ENCODE measurements at places on chromosomes 13 and 19. TPM values are rescaled to one million over a fixed set of nuclear protein-coding genes. Genes with fewer than 3 reads are reported as not detected.

GRCh38 chr19:15283141-15283883 is 49.0 kb downstream of the BRD4 start:
- peak overlapping the region; percentile 50 for H3K27ac ChIP-seq
- H3K36me3 ChIP-seq, result no peaks in the 10 kb centered on the region
- H3K4me1 ChIP-seq, result peaks cover 78% of the 10 kb centered on the region
- H3K27me3 ChIP-seq, result no peaks in the 10 kb centered on the region

GRCh38 chr13:85508683-85509329 is 290.4 kb downstream of the SLITRK6 start:
- H3K27ac ChIP-seq, result no peak overlapping the region
- no peaks in the 10 kb centered on the region for H3K4me1 ChIP-seq
- no peaks in the 10 kb centered on the region for H3K27me3 ChIP-seq
- DNase-seq, result no peak

Gene EDDM13
- not detected for total RNA-seq

- no peak overlapping the region for H3K27ac ChIP-seq
- no peak for DNase-seq
- no peaks in the 10 kb centered on the region for H3K27me3 ChIP-seq
- no peaks in the 10 kb centered on the region for H3K36me3 ChIP-seq
Measured at GRCh38 chr13:83882606-83882959, 309 bp upstream of the SLITRK1 start.

Gene FFAR1
- total RNA-seq, result 0.24 TPM

- no peaks in the 10 kb centered on the region for H3K36me3 ChIP-seq
- H3K27ac ChIP-seq, result no peak overlapping the region
- no peak for DNase-seq
Measured at GRCh38 chr13:79149210-79149609, 256.8 kb downstream of the RBM26 start.

GRCh38 chr13:44155422-44156293 is 218.0 kb upstream of the SERP2 start:
- no peak overlapping the region for H3K4me3 ChIP-seq
- DNase-seq, result no peak
- H3K27me3 ChIP-seq, result no peaks in the 10 kb centered on the region
- no peak overlapping the region for H3K27ac ChIP-seq
- H3K4me1 ChIP-seq, result no peaks in the 10 kb centered on the region
